ENCODE measurements at places on chromosomes 2 and 18.

DNA sequence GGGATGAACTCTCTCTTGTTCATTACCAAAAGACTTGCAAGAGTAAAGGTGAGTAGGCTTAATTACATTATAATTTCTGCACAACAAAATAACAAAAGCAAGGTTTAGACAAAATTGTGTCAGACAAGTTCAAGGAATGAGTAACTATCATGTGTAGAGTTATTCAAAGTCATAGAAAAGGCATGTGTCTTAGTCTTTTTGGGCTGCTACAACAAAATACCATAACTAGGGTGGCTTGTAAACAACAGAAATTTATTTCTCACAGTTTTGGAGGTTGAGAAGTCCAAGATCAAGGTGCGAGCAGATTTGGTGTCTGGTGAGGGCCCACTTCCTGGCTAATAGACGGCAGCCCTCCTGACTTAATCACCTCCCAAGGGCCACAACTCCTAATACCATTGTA lies 37.6 kb downstream of the IL1R2 start:
- no peak for DNase-seq

DNA sequence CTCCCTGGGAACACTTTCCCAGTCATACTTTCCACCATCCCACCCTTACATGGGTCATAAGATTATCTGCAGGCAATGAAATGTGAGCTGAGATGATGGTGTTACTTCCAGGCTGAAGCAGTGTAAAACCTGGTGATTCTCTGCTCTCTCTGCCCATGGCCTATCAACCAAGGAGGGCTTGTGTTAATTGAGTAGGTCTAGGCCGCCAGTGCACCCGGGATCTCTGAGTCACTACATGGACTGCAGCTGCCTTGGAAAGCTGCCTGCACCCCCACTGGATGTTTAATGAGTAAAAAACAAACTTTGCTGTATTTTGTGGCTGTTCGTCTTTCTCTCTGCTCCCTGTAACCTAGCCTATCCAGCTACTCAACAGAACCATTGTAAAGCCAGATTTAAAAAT lies 451.7 kb upstream of the SMIM21 start:
- DNase-seq = no peak

DNA sequence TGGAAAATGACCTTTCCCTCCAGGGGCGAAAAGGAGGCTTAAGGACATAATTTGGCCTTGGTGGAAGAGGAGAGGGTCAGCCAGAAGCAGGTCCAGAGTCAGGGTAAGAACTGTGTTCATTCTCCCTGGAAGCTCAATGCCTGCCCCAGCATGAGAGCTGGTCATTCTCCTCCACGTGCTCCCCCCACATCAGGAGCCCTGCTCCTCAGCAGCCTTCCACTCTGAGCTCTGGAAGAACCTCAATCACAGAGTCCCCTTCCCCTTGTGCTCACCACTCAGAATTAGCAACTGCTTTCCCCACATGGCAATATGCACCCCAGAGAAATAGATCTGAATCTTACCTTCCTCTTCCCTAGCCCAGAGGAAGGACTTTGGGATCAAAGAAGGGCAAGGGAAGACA lies 115.4 kb downstream of the TMEM200C start:
- DNase-seq = no peak

- peak; percentile 36 for DNase-seq
Measured at GRCh38 chr2:186477790-186478189, 8.3 kb upstream of the ZC3H15 start.

- no peak for DNase-seq
Measured at GRCh38 chr2:151056870-151057269, 204.8 kb downstream of the RBM43 start.

GRCh38 chr2:135563793-135564192 lies 32.5 kb downstream of the R3HDM1 start:
- DNase-seq = no peak

DNA sequence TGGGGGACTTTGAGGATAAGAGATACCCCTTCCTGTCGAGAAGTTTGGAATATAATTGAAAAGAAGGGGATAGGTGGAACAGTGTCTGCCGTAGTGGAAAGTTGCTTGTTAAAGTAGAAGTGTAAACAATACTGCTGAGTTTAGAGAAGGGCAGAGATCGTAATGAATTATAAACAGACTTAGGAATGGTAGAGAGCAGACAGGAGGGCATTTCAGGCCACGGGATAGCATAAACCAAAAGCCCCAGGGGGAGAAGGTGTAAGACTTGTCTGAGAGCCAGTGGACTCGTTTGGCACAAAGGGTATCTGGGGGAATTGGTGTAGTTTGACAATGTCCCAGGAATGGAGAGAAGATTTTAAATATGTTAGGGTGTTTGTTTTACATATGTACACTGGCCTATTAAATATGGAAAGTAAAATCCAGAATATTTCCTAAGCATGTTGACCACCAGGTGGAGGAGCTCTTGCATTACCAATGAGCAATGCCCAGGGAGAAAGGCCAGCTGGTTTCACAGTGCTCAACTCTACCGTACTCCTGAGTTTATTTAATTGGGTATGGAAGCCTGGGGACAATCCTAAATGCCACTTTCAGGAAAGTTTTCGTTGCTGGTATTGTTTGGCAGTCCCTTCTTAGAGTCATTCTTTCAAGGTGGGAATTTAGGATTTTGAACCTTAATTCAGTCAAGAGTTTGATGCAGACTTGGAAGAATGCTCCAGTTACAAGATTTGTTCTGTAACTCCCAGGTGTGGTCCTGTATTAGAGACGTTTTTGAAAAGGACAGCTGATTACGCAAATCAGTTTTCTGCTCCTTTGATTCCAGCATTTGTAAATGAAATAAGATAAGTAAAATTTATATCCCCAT lies 7.5 kb downstream of the COPS8 start:
- peak; percentile 15 for DNase-seq

GRCh38 chr2:68435615-68436014 lies 31.5 kb downstream of the FBXO48 start:
- no peak for DNase-seq

DNA sequence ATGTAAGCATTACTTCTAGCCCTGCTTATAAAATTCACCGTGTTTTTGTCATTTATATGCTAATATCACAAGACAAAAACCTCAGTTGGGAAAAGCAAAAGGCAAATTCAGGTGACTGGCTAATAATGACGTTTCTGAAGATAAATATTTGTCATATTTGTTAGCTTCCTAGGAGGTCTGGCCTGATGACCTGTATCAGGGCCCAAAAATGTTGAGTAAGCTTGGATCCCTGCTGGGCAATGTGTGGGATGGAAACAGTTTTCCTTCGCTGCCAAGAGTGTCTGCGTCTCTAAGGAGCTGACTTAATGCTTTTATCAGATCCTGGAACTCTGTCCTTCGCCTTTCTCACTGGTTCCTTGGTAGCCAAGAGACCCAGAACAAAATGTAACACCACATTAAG lies 230.1 kb upstream of the PXDN start:
- no peak for DNase-seq

- no peak for DNase-seq
Measured at GRCh38 chr2:120985997-120986651, 250.5 kb downstream of the GLI2 start.

DNA sequence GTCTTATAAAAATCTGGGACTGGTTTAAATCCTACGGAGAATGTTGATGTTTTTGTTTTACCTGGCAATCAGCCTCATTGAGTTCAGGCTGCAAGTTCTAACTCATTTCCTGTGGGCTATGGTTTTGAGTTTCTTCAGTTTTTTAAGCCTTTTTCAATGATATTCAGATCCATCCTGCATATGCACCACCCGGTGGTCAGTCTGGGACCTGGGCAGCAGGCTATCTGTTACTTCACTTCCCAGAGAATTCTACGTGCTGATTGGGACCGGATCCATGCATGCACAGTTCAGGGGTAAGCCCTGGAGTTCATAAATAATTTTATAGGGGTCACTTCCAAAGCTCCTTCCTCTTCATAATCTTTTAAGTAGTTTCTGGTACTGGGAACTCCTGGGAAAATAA lies 339.2 kb upstream of the HNRNPA3 start:
- no peak for DNase-seq
